ENCODE measurements at places on chromosomes 4 and X. TPM values are rescaled to one million over a fixed set of nuclear protein-coding genes. Genes with fewer than 3 reads are reported as not detected.

DNA sequence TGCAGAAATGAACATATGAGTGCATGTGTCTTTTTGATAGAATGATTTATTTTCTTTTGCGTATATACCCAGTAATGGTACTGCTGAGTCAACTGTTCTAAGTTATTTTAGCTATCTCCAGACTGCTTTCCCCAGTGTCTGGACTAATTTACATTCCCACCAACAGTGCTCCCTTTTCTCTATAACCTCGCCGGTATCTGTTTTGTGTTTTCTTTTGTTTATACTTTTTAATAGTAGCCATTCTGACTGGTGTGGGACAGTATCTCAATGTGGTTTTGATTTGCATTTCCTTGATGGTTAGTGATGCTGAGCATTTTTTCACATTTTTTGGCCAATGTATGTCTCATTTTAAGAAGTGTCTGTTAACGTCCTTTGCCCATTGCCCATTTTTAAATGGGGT is 218.6 kb upstream of the KCNIP4 start:
- DNase-seq = no peak

GRCh38 chr4:107792711-107793110 is 32.0 kb upstream of the SGMS2 start:
- DNase-seq = no peak

- DNase-seq = no peak
Observed at GRCh38 chr4:95181243-95181995, 367.4 kb downstream of the UNC5C start.

GRCh38 chr4:148540622-148541326 is 98.6 kb upstream of the NR3C2 start:
- no peak for DNase-seq

GRCh38 chr4:52957220-52957686 is 95.1 kb downstream of the RASL11B start:
- peak; percentile 24 for DNase-seq

TKTL2 gene
- polyA plus RNA-seq = not detected

TMPRSS11A gene
- polyA plus RNA-seq = not detected

FGFR3 gene
- polyA plus RNA-seq = 267 TPM

SYP gene
- 7.7 TPM for polyA plus RNA-seq

LRBA gene
- 22.5 TPM for polyA plus RNA-seq

Measured in small intestine (tissue), 16 donors.